ENCODE measurements at places on chromosomes 3 and 15.

GRCh38 chr3:184761075-184761841 lies 49.4 kb upstream of the MAGEF1 start:
- DNase-seq = no peak

GRCh38 chr3:175885231-175885766 lies 1026.2 kb downstream of the NAALADL2 start:
- DNase-seq = no peak

DNA sequence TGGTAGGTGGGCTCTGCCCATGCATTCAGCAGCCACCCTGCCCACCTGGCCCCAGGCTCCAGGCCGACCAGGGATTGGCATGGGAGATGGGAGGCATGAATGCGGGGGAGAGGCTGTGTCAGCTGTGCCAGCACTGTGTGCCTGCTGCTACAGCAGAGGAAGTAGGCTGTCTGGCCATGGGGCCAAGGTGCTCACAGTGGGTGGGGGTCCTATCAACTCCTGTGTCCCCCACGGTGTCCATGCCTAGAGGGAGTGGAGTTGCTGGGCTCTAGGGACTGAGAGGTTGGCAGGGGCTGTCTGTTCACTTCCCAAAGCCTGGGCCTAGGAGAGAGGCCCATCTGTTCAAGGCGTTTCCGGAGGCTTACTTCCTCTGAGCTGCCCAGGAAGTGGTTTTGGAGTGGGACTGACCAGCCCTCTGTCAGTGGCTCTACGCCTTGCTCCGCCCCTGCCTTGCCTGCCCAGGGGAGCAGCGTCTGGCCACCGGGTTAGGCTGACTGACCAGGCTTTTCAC lies 5.8 kb downstream of the PRKCD start:
- no peak for DNase-seq

DNA sequence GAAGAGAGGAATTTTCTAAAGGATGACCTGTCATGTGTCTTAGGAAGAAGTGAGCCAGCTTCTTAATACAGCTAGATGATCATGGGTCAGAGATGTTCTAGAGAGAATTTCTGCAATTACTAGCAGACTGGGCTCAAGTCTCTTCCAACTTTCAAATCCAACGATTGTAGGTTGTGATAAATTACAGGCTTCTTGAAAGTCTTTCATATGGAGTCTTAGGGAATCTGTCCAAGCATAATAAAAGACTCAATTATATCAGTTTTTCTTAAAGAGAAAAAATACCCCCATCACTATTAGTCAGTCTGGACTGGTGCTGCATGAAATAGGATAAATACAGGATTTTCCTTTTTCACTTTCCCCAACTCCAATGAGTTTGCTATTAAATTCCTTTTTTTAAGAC lies 59.1 kb downstream of the DRD3 start:
- no peak for DNase-seq

DNA sequence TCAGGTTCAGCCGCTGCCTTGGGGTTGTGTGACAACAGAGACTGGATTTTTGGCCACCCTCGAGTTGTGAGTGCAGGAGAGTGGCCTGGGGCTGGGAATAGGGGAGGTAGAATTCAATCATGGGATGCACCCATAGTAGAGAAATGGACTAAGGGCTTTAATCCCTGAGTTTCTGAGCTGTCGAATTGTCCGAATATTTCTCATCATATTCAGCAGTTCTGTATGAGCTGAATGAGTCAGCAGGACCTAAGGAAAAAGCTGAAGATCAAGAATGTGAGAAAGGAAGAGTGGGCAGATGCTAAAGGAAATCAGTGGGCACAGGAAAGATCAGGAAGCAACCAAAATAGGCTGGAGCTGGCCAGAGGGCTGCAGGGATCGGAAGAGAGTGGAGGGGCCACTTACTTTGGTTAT lies 44.4 kb upstream of the SACM1L start:
- DNase-seq = no peak

- DNase-seq = no peak
These were observed 21.9 kb upstream of the ATP8B4 start for GRCh38 chr15:50140983-50141382.

DNA sequence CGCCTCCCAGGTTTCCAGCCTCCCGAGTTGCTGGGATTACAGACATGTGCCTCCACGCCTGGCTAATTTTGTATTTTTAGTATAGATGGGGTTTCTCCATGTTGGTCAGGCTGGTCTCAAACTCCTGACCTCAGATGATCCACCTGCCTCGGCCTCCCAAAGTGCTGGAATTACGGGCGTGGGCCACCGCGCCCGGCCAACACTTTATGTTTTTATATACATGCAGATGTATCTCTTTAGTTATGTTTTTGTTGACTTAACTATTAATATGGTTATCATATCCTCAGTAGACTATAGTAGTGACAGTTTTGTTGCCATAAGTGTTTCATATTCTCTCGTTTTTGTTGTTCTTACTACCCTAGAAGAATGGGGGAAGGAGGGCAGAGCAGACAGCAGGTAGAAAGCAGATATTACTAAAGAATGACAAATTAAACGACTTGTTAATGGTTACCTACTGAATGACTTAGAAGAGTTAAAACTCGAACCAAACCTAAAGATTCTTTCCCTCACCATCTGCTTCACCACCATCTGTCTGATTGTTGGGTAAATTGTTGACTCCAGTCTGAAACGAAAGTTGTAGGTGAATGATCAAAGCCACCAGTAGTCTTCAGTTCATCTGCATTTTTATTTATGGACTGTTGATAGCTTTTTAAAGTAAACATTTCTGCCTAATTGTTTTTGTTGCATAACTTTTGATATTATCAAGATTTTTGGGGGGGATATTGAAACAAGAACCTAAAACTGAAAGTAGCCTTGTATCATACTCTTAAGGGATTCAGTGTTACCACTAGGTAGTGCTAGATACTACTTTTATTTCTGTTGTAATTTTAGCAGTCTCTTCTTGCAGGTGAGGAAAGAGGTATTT lies 89.3 kb downstream of the RASA2 start:
- DNase-seq = no peak

GRCh38 chr3:70360979-70361760 lies 48.7 kb upstream of the MDFIC2 start:
- DNase-seq = no peak

GRCh38 chr3:66583424-66584040 lies 82.7 kb upstream of the LRIG1 start:
- DNase-seq = no peak

- DNase-seq = no peak
These were observed 77.9 kb downstream of the SPSB4 start for GRCh38 chr3:141129049-141129448.

- no peak for DNase-seq
These were observed 5.4 kb downstream of the SEMA3F start for GRCh38 chr3:50160561-50160983.

GRCh38 chr3:194269610-194270145 lies 81.5 kb downstream of the CPN2 start:
- DNase-seq = no peak

GRCh38 chr15:79846539-79846938 lies 50.3 kb downstream of the MTHFS start:
- no peak for DNase-seq

DNA sequence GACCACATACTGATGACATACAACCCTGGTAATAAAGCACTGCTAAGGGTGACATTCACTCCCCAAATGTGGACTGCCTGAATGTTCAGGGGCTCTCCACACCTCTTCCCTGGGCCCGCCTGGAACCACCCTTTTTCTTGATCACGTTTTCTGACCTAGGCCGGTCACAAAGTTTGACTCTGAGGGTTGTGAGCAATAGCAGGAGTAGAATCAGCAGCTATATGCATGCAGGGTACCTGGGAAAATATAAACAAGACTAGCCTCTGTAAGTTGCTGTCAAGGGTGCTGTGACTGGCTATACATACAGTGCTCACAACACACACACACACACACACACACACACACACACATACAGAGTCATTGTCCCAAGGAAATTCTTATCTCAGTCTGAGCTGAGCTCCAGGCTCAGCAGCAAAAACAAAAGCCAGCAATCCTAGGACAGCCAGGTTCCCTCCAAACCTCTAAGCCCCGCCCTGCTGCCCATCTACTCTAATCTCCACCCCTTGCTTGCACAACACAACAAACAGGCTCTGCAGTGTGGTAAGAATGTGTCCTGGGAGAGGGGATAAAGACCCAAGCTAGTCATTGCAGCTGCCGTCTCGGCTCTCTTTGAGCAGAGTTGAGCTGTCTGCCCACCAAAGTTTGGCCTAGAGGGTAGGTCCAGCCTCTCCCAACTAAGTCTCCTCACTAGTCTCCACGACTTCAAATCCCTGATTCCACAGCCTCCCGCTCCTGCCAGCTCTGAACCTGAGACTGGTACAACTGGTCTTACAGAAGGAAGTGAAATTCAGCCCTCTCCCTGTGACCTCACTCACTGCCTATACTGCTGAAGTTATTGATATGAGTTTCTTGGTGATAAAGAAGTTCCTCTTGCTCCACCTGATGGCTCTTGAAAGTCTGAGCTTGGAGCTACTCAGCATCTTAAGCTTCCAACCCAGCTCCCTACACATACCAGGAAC lies 2.2 kb downstream of the BMF start:
- DNase-seq = no peak

DNA sequence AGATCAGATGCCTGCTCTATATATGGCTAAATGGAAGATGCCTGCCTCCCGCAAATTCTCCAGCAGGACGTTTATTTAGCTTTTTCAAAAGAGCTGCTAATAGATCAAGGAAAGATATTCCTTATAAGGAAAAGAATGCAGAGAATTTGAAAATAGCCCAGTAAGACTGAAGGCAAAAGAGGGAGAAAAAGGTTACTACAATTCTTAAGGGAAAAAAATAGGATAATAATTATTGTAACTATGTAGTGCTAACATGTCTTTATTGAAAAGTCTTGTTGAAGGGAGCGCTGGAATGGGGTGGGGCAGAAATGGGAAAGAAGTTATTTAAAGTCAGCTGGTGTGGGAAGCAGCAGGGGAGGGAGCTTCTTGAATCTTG lies 2.9 kb downstream of the TPM1 start:
- no peak for DNase-seq

DNA sequence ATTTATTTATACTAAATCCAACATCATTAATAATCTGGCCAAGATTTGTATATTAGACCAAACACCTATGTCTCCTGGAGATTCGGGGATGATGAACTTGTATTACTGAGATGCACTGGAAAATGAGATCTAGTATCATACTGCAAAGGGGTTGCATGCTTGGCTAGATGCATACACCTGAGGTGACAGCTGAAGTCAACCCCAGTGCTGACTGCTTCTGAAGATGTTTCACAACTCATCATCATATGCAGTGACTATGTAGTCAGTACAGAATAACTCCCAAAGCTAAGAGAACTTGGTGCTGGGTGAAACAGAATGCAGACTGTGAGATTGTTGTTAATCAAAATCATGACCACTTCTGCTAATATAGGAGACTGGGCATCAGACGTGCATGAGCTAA lies 1114.2 kb downstream of the NSUN3 start:
- DNase-seq = no peak

DNA sequence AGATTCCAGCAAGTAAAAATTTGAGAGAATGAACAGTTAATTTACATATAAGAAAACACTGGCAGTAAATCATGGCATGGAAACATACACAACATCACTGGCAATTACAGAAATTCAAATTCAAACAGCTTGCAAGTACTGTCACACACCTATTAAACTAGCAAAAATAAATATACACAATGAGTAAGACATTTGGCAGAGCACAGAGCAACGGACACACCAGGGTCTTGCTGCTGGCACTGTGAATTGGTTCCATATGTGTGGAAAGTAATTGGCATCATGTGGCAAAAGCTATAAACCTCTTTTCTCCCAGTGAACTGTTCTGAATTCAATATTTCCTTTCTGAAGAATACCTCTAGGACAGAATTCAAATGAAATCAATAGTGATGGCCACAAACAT lies 78.3 kb downstream of the LRRK1 start:
- DNase-seq = no peak

DNA sequence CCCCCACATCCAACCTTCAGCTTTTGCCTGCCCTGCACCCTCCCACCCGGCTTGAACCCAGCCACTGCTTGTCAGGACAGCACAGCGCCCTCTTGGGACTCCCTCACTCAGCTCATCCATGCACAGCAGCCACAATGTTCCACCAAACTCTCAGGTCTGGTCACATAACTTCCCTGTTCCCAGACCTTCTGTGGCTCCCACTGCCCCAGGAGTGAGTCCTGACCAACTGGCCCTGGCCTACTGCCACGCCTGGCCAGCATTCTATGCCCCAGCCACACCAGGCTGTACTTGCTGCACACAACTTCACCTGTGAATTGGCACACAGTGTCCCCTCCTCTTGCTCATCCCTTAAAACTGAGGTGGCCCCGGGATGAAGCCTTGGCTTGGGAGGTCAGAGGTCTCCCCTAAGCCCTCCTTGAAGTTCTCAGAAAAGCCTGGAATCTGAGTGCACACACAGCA lies 21.0 kb downstream of the PLXNB1 start:
- DNase-seq = no peak

- no peak for DNase-seq
These were observed 170.2 kb upstream of the ICE2 start for GRCh38 chr15:60648928-60649679.

DNA sequence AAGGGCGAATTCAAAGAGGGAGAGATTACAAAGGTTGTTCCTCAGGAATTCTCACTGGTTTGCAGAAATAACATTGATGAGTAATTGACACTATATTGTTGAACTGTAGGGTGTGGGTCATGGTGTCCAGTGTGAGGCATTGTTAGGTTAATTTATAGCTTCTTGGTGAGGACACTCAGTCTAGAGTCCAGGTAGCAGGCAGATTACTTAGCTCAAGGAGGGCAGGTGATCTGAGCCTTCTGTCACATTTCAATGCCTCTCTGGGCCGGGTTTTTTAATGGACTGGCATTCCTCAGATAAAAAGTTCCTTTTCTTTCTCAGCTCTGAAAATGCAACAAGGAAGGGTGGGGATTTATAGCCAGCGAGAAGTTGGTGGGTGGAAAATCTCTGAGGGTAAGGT lies 194.2 kb upstream of the PROK2 start:
- DNase-seq = no peak

DNA sequence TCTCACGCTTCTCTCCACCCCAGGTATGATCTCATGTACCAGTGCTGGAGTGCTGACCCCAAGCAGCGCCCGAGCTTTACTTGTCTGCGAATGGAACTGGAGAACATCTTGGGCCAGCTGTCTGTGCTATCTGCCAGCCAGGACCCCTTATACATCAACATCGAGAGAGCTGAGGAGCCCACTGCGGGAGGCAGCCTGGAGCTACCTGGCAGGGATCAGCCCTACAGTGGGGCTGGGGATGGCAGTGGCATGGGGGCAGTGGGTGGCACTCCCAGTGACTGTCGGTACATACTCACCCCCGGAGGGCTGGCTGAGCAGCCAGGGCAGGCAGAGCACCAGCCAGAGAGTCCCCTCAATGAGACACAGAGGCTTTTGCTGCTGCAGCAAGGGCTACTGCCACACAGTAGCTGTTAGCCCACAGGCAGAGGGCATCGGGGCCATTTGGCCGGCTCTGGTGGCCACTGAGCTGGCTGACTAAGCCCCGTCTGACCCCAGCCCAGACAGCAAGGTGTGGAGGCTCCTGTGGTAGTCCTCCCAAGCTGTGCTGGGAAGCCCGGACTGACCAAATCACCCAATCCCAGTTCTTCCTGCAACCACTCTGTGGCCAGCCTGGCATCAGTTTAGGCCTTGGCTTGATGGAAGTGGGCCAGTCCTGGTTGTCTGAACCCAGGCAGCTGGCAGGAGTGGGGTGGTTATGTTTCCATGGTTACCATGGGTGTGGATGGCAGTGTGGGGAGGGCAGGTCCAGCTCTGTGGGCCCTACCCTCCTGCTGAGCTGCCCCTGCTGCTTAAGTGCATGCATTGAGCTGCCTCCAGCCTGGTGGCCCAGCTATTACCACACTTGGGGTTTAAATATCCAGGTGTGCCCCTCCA lies 19.1 kb downstream of the TYRO3 start:
- DNase-seq = no peak
